ENCODE measurements at places on chromosomes 12 and 14.
A peak's percentile ranks its signal among the peaks of the same experiment; 100 is the strongest.

DNA sequence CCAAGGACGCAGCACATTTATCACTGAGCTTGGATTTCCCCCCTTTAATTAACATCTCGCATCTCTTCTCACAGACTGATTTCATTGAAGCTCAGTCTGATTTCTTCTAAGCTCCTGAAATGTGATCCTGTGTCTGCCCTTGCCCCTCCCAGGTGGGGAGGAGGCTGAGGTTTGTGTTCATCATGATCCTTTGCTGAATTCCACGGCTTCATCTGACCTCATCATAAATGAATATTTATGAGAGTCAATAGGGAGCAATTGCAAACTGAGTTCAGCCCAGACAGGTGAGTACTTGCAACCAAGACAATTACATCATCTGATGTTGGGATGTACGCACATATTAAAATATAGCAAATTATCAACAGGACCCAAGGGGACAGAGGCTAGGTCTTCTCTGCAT lies 72.4 kb downstream of the MAP1LC3B2 start:
- no peak for DNase-seq

DNA sequence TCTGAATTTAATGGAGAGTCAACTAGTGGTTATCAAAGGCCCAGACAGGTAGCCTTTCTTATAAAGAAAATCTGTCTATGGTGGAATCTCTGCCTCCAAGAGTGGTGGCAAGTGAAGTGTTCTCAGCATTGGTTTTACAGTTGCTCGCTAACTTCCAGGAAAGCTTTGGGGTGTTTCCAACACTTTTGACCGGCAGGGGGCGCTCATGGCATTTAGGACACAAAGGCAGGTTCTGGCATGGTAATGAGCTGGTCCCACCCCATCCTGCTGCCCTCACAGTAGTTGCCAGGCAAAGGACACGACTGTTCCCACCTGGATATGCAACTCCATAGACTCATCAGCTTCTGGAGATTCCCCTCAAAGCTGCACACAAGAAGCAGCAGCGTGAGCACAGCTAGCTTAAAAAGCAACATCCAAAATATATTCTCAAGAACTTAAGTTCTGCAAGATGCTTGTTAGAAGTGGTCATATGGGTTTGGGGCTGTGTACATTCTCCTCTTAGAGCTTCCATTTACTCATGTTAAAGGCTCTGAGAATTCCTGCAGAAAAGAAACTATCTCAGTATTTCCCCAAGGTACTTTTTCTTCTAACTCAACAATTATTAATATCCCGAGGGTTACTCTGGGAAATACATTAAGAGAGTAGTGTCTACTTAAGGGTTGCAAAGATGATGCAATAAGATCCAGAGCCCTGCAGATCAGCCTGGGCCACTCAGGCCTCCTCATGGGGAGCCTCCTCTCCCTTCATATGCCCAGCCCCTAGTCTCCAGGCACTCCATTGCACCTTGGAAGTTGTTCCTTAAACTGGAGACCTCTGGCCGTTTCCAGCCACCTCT lies 14.8 kb downstream of the PROX2 start:
- DNase-seq, result peak; percentile 89

GRCh38 chr12:96720363-96720705 lies 186.7 kb upstream of the NEDD1 start:
- peak; percentile 12 for DNase-seq

DNA sequence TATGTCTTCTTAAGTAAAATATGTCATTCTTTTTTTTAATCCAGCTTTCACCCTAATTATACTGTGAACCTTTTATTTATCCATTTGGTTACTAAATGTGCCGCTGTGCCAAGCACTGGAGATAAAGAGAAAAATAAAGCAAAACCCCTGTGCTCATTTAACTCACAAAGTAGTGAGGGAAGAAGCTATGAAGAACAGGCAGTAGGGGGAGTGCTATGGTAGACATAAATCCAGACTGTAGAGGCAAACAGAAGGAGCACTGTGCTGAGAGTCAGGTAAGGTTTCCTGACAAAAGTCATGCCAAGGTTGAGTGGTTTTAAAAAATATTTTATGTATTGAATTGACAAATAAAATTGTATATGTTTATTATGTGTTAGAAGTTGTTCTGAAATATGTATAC lies 188.5 kb upstream of the SYT10 start:
- DNase-seq, result no peak

GRCh38 chr12:4117386-4118016 lies 156.1 kb upstream of the CCND2 start:
- DNase-seq, result no peak

GRCh38 chr14:103966631-103967030 lies 24.3 kb upstream of the RD3L start:
- no peak for DNase-seq

DNA sequence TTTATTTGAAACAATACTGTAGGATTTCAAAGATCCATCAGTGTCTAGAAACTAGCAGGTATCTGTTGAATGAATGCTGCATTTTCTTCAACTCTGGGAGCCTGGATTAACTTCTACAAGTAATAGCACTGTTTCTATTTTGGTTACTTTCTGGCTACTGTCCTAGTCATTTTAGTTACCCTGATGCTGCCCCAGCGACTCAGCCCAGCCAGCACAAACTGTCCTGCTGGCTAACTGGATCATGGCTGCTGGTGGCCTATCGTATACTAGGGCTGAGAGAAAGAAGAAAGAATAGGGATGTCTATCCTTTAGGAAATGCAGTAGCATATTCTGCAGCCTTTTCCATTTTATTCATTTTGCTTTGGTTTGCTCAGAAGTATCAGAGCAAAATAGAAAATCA lies 53.9 kb downstream of the NTN4 start:
- DNase-seq, result no peak

DNA sequence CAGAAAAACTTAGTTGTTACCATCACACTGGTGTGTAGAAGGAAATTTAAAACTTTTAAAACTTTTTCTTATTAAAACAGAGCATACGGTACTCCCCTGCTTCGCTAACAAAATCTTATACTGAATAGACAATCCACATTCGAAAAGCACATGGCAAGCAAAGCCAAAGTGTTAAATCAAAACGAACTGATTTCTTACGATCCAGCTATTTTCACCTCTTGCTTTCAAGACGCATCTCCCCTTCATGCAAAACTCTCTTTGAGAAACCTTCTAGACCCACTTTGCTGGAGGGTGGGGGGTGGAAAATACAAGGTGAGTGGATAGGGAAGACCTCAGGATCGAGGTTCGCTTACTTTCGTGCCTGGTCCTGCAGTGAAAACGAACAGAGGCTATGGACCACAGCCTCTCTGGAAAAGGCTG lies 328 bp downstream of the INTS13 start:
- DNase-seq, result no peak

DNA sequence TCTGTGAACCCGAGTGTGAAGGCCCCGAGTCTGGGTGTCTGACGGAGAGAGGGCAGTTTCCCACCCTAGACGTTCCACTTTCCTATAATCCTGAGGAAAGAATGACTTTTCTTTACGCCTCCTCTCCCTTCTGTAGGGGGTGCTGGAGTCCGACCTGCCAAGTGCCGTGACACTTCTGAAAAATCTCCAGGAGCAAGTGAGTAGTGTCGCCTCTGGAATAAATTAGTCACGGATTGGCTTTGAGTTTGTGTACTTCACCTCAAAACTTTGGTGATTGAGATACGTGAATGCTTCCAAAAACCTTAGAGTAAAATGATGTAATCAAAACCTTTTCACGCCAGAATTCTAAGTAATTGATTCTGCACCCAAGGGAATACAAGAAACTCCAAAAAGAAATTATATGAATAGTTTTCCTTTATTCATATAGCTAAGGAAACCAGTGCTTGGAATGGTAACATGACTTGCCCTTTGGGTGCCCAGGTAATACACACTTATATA lies 452 bp downstream of the NGDN start:
- DNase-seq, result no peak

Data from activated CD4-positive, alpha-beta T cell treated with anti-CD3 and anti-CD28 coated beads, Interleukin-2, amount 50 U/mL, for 16 hours (primary cell).